ENCODE measurements at places on chromosomes 1 and 21. TPM values are rescaled to one million over a fixed set of nuclear protein-coding genes. Genes with fewer than 3 reads are reported as not detected.

- DNase-seq: no peak
Measured at GRCh38 chr1:53641481-53642214, 97.3 kb downstream of the GLIS1 start.

DNA sequence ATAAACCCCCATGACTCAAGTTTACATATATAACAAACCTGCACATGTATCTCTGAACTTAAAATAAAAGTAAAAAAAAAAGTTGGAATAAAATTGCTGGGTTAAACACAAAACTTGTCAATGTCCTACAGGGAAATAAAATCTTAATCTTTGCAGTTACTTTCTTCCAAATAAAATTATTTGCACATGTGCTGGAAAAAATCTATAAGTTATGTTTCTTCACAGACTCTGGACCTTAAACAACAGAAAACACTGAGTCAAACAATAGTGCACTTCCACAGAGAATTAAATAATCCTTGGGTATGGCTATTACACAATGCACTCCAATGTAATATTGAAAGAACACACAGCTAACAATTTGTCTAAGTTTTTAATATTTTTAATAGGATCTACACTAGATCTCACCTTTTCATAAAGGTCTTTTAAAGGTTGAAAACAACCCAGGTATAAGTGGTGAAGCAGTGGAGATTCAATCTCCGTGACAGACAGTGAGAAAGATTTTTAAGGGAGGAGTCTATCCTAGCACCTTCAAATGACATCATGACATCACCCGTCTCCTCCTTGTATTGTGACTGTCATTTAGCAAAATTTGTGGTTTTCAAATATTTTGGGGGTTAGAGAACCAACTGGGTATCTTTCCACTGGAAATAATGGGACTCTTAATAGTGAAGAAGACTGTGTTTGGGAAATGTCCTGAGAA, 25.2 kb upstream of the FGGY start:
- no peak for DNase-seq

DNA sequence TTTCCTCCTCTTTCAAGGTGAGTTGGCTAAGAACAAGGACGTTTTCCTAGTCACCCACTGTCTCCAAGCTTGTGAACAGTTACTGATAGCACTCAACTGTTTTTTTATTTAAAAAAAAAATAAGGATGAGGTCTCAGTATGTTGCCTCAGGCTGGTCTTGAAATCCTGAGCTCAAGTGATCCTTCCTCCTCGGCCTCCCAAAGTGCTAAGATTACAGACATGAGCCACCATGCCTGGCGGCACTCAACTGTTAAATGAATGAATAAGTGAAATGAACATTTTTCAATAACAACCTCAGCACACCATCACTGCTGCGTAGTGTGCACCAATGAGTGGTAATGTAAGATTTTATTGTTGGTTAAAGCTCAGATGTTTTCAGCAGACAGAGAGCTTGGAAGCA, 214.1 kb upstream of the NRIP1 start:
- no peak for DNase-seq

- DNase-seq: no peak
Measured at GRCh38 chr1:41463516-41463915, 21.0 kb downstream of the EDN2 start.

DNA sequence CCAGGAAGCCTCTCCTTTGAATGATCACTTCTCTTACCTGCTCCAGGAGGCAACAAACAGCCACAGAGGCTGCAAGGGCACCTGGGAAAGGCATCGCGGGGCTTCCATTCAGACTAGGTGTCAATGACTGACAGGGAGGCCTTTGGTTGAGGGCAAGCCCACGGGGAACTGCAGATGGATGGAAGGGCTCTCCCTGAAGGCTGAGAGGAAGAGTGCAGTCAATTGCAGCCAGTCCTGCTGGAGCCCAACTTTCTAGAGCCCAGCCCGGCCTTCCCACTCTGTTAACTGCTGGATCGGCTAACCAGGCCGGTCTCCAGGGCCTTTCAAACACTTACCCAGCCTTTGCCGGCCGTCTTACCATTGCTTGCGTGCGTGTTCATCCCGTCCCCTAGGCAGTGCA, 89.3 kb downstream of the LACTBL1 start:
- DNase-seq: no peak

GRCh38 chr1:26744075-26744959, 43.4 kb upstream of the PIGV start:
- peak; percentile 92 for DNase-seq

DNA sequence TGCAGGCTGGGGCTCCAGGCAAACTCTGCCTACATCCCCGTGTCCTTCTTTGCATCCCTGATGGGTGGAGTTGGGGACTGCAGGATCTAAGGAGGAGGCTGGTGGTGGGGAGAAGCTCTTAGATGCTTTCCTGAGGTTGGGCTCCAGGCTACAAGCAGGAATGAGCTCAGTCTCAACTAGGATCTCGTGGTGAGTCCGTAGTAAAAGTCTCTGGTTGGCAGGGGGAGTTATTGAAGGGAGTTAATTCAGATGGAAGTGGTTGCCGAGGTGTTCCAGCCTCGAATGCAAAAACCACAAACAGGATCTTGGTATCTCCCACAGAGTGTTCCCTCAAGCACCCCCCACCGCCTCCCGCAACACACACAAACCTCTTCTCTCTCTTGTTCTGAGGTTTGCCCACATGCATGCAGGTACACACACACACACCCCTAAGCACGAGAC, 35.0 kb downstream of the TMCC2 start:
- DNase-seq: no peak

DNA sequence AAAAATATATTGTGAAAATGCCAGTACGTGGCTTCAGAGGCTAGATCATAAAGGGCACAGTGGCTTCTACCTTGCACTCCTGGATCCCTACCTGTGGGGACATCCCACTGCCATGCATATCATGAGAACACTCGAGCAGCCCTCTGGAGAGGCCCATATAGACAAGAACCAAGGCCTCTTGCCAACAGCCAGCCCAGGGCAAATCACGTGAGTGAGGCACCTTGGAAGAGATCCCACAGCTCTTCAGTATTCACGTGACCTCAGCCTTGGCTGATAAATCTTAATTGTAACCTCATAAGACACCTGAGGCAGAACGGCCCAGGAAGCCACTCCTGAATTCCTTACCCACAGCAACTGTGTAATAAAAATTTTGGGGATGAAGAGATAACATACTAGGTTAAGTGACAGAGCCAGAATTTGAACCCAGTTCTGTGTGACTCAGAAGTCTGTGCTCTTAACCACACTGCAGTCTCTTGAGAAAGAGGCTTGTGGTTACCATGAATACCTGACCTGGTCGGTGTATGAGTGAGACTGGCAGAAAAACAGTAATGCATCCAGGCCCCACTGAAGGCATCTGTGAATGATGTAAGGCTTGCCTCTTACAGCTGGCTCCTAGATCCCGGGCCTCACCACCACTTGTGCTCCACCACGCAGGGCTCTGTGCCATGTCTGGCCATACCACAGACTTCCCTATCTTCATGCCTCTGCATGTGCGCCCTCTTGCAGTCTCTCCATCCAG, 6.9 kb upstream of the A3GALT2 start:
- DNase-seq: no peak

GRCh38 chr1:91402023-91402422, 2.6 kb downstream of the HFM1 start:
- no peak for DNase-seq

DNA sequence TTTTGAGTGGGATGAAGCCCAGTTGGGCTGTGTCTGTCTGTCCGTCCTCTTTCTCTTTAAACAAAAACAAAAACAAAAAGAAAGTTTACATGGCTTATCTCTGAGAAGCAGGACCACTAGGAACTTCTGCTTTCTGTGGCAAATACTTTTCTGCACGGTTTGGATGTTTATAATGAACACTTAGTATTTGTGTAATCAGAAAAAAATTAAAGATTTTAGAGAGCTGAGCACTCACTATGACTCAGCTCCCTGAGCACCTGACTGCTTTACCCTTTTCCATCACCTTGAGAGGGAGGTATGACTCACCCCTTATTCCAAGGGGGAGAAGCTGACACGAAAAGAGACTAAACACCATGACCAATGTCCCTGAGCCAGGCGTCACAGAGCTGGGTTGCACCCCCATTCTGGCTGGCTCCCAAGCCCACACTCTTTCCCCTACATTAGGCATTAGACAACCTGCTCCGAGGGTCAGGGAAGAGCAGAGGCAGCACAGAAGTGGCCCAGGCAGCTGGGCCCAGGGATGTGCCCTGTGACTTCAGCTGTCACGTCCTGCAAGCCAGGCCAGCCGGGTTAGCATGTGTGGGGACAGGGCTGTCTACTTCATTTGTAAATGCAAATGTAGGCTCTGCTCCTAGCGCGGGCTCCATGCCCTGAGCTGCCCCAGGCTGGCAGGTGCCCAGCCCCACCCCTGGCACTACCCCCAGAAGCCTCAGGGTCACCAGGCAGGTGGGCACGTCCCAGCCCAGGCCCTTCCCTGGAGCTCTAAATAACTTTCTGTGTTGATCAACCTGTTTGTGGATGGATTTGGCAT, 30.4 kb downstream of the RAP1GAP start:
- DNase-seq: peak; percentile 46

- no peak for DNase-seq
Measured at GRCh38 chr1:241462391-241462790, 57.2 kb downstream of the FH start.

- no peak for DNase-seq
Measured at GRCh38 chr1:55311057-55311641, 96.0 kb upstream of the USP24 start.

GRCh38 chr1:234773936-234774677, 164.1 kb upstream of the IRF2BP2 start:
- DNase-seq: no peak

- no peak for DNase-seq
Measured at GRCh38 chr1:186865253-186865652, 36.5 kb downstream of the PLA2G4A start.

- DNase-seq: no peak
Measured at GRCh38 chr21:44572959-44573583, 458 bp upstream of the KRTAP10-4 start.

DNA sequence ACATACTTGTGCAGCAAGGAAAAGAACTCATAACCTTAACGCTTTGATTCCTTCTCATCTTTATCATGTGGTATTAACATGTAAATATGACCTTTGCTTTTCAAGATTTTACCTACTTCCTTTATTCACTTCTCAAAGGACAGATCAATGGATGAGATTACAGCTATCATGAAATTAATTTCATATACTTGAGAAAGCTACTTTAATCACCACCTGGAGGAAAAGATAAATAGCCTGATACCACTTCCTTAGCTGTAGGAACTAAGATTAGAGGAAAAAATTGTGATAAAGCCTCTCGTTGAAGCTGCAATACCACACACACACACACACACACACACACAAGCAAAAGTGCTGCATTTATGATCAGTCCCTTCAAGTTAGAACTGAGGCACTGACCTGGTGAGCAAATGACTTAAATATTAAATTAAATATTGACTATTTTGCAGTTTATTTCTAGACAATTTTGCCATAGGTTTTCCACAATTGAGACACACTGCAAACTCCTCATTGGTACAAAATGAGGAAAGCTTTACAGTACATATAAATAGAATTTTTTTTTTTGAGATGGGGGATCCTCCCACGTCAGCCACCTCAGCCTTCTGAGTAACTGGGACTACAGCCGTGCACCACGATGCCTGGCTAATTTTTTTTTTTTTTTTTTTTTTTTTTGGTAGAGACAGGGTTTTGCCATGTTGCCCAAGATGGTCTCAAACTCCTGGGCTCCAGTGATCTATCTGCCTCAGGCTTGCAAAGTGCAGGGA, 27.2 kb upstream of the DMRTB1 start:
- DNase-seq: no peak

DNA sequence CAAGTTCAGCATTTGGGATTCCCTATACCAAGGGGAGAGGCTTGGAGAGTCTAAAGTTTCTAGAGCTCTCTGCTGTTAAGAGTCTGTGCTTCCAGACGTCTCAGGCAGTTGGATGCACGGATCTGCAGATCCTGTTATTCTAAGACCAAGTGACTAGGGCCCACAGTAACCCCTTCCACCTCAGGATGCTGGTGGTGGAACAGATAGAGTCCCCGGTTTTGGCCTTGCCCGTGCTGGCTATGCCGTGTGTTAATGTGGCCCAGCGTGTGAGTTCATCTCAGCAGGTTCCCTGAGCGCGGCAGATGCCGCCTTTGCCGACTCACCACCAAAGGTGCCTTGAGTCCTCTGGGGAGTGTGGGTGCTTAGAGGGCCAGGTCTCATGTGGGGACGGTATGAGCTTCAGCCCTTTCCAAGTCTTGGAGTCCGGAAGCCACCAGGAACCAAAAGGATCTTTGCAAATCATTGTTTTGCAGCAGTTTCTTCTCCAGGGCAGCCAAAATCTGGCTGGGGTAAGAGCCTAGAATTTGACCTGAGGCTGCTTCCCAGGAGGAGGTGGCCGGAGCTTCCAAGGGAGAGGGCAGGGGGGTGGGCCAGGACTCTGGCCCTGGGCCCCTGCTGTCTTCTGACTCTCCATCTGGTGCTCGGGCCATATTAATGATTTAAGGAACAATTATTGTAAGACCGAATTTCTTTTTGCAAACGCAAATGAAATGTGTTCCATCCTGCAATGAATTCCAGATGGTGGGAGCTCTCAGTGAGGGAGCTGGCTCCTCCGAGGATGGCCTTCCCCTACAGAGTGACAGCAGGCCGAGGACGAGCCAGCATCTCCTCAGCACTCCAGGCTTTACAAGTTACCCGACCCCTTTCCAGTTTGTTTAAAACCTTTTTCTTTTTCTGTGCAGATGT, 205.7 kb downstream of the FOXD2 start:
- DNase-seq: no peak

GRCh38 chr1:228088586-228089498, 6.3 kb downstream of the ARF1 start:
- no peak for DNase-seq

DNA sequence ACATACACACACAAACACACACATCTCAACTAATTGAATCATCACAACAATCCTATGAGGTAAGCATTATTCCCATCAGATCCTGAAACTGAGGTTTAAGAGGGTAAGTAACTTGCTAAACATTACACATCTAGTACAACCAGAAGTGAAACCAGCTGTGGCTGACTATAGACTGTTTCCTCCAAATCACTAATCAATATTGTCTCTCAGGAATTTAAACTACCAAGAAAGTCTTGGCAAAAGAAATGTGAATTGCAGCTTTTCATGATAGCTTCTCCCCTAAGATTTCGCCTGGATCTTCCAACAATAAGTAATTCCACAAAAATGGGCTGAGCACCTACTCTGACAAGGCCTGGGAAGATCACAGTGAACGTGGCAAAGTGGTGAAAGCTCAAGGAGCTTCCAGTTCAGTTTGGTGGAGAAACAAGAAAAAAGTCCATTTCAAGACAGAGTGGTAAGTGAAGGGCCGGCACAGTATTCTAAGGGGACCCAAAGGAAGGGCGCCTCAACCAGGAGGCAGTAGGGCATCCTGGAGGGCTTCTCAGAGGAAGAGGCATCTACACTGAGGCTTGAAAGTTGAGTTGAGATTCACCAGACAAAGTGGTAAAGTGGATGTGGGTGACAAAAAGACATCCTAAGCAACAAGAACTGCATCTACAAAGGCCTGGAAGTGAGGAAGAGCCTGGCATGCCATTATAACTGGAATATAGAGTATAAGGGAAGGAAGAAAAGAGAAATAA, 22.1 kb downstream of the LRRC52 start:
- no peak for DNase-seq

GRCh38 chr1:40421431-40422384, 28.6 kb upstream of the ZFP69B start:
- DNase-seq: no peak

The TAGLN2 gene
- total RNA-seq: 454 TPM

The LHX4 gene
- not detected for total RNA-seq

The PROK1 gene
- total RNA-seq: not detected

The RIPPLY3 gene
- total RNA-seq: not detected

The PTCH2 gene
- 1.0 TPM for total RNA-seq

The FAM163A gene
- not detected for total RNA-seq

The ZBTB21 gene
- total RNA-seq: 28.0 TPM

The AQP10 gene
- total RNA-seq: not detected

The CTSE gene
- not detected for total RNA-seq

Data from activated naive CD4-positive, alpha-beta T cell treated with anti-CD3 and anti-CD28 coated beads for 36 hours (primary cell).